ENCODE measurements at places on chromosomes 12 and 14. TPM values are rescaled to one million over a fixed set of nuclear protein-coding genes. Genes with fewer than 3 reads are reported as not detected.

DNA sequence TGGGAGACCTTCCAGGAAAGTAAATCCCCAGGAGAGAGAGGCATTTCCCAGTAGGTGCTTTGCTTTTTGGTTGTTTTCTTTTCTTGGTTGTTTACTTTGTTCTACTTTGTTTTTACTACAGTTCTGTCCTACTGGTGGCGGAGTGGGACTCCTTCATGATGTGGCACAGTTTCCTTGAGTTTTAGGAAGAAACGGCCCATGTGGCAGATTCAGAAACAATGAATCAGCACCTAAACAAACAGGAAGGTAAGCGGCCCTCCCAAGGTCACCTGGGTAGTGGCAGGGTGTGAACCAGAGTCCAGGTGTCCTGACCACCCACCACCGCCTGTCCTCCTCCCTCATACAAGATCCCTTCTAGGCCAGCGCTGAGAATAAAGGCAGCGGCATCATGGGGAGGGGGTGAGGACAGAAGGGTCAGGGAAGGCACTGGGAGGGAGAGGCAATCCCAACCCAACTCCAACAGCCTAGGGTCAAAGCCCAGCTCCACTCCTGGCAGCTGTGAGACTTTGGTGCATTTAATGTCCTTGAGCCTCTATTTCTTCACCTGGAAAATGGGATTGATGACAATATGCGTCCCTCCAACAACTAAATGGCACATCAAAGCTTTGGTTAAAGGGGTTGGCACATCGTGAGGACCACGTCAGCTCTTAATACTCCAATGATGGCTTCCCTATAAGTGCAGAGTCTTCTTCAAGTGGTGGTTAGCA is 111.5 kb upstream of the BCL2L14 start:
- H3K27me3 ChIP-seq = peaks cover 5% of the 10 kb centered on the region
- peaks cover 23% of the 10 kb centered on the region for H3K4me1 ChIP-seq
- H3K36me3 ChIP-seq = no peaks in the 10 kb centered on the region
- no peak for DNase-seq

DNA sequence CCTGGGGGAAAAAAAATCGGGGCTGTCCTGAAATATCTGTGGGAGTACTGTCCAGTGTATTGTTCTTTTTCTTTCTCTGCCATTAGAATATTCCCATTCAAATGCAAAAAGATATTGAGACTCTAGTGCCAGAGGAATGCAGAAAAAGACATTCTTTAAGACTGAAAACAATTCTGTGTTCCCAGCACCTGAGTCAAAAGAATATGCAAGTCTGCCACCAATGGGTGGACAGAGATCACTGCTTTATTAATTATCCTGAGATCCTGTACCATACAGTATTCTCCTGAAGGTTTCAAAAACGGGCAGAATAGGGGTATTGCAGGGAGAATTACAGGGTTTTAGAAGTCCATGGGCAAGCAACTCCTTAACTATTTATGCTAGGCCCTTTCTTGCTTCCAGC is 361.8 kb downstream of the C12orf50 start:
- DNase-seq = no peak
- no peak overlapping the region for H3K4me3 ChIP-seq
- H3K27ac ChIP-seq = no peak overlapping the region
- H3K36me3 ChIP-seq = no peaks in the 10 kb centered on the region
- H3K27me3 ChIP-seq = no peaks in the 10 kb centered on the region

TAS2R8 gene
- not detected for total RNA-seq

- peaks cover 13% of the 10 kb centered on the region for H3K4me1 ChIP-seq
- no peak overlapping the region for H3K4me3 ChIP-seq
- no peak overlapping the region for H3K27ac ChIP-seq
Measured at GRCh38 chr14:99451234-99451633, 29.4 kb downstream of the SETD3 start.

BEGAIN gene
- 6.5 TPM for total RNA-seq

- DNase-seq = no peak
- no peak overlapping the region for H3K27ac ChIP-seq
- H3K36me3 ChIP-seq = peaks cover 8% of the 10 kb centered on the region
- H3K27me3 ChIP-seq = no peaks in the 10 kb centered on the region
- peaks cover 6% of the 10 kb centered on the region for H3K4me1 ChIP-seq
- H3K4me3 ChIP-seq = no peak overlapping the region
Measured at GRCh38 chr12:78037707-78038106, 207.0 kb downstream of the NAV3 start.

- H3K4me1 ChIP-seq = peaks cover 74% of the 10 kb centered on the region
- DNase-seq = no peak
- H3K36me3 ChIP-seq = no peaks in the 10 kb centered on the region
- H3K27ac ChIP-seq = peak overlapping the region; percentile 94
- no peaks in the 10 kb centered on the region for H3K27me3 ChIP-seq
Measured at GRCh38 chr14:70897464-70897863, 9.8 kb upstream of the PCNX1 start.

GRCh38 chr12:71432936-71433335 is 6.7 kb upstream of the LGR5 start:
- peaks cover 2% of the 10 kb centered on the region for H3K36me3 ChIP-seq
- no peaks in the 10 kb centered on the region for H3K27me3 ChIP-seq
- DNase-seq = no peak
- peaks cover 6% of the 10 kb centered on the region for H3K4me1 ChIP-seq
- H3K4me3 ChIP-seq = no peak overlapping the region

DNA sequence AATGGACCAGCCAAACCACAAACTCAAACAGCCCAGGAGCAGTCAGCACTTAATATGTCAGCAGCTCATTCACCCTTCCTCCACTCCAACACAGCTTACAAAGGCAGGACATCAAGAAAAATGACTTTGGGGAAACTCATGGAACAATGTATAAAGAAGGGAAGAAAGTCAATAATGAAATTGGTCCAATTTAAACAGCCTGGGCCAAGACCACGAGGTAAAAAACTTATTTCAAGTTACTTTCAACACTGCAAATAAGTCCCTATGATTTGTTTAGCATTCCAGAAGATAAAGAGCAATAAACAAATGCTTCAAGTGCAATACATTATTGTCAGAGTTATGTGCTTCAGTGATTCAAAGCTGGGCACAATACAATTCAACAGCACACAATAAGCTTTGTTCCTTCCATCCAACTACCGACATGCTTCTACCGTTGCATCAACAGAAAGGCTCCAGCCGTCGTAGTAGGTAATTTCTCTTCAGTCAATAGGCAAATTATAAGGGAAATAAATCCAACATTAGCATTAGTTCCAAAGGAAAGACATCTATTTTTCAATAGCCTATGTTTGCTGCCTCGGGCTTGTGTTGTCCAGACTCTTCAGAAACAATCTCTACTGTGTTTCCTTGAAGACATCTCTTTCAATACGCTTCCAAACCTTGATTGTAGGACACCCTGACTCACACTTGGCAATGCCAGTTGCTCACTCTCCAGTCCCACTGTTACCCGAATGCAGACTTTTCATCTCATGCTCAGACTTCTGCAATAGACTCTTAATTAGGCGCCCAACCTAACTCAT is 225.7 kb downstream of the NUAK1 start:
- H3K36me3 ChIP-seq = no peaks in the 10 kb centered on the region
- peaks cover 13% of the 10 kb centered on the region for H3K4me1 ChIP-seq
- H3K4me3 ChIP-seq = no peak overlapping the region

GALNT16 gene
- total RNA-seq = 34.4 TPM

DNA sequence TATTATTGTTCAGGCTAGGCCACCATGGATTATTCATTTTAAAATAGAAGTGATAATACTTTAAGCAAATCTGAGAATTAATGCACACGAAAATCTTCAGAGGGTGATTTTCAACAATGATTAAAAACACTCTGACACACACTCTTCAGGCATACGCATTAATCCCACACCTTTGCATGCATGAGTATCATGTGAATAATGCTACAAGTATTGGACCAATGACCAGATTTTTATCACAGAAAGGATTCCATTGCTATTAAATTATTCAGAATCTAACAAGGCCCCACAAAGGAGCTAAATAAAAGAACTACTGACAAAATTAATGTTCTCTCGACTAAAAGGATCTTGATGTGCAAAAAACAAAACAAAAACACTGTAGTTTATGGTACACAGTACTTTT is 11.1 kb downstream of the EPS8 start:
- H3K27me3 ChIP-seq = no peaks in the 10 kb centered on the region
- no peak for DNase-seq

- H3K36me3 ChIP-seq = no peaks in the 10 kb centered on the region
- DNase-seq = no peak
- no peak overlapping the region for H3K27ac ChIP-seq
Measured at GRCh38 chr12:29152223-29152868, 3.3 kb downstream of the FAR2 start.

DNA sequence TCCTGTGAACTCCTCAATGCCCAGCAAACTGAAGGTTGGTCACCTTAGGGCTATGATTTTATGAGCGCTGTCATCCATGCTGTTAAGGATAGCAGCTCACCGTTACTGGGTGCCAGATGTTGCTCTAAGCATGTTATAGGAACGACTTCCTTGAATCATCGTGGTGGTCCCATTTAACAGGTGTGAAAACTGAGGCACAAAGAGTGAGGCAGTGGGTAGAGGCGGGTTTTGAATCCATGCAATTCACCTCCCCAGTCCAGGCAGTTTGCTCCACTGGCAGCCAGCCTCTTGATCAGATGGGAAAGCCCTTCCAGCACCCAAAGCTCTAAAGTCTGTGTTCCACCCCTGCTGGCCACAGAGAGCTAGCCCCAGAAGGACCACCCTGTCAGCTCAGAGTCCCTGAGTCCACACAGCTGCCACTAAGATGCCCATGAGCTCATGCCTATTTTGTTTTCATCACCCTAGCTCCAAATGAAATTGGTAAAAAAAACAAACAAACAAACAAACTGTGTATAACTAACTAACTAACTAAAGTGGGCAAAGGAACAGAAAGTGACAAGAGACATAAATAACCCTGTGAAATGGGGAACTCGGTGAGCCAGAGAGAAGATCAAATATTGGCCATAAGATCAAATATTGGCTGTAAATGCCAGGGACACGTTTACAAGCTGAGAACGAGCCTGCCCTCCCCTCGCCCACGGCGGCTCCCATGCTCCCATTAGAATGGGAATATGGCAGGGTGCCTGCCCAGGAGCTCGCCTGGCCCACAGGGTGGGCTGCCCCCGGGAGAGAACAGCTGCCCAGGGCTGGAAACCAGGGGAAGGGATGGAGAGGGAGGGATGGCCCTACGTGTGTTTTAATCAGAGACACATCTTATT is 72.3 kb upstream of the RFLNA start:
- H3K27me3 ChIP-seq = peaks cover 5% of the 10 kb centered on the region
- DNase-seq = no peak
- H3K4me3 ChIP-seq = no peak overlapping the region
- peaks cover 4% of the 10 kb centered on the region for H3K36me3 ChIP-seq
- no peak overlapping the region for H3K27ac ChIP-seq

GRCh38 chr14:85634205-85634604 is 104.3 kb downstream of the FLRT2 start:
- H3K4me3 ChIP-seq = no peak overlapping the region
- no peaks in the 10 kb centered on the region for H3K27me3 ChIP-seq
- peaks cover 10% of the 10 kb centered on the region for H3K4me1 ChIP-seq
- no peaks in the 10 kb centered on the region for H3K36me3 ChIP-seq

GRCh38 chr12:14327711-14328110 is 37.8 kb upstream of the ATF7IP start:
- no peaks in the 10 kb centered on the region for H3K27me3 ChIP-seq
- peak overlapping the region; percentile 66 for H3K27ac ChIP-seq
- H3K36me3 ChIP-seq = no peaks in the 10 kb centered on the region
- no peak for DNase-seq
- peaks cover 10% of the 10 kb centered on the region for H3K4me1 ChIP-seq

GRCh38 chr12:112350593-112351592 is 31.3 kb downstream of the HECTD4 start:
- peak overlapping the region; percentile 68 for H3K27ac ChIP-seq
- H3K27me3 ChIP-seq = no peaks in the 10 kb centered on the region
- no peak overlapping the region for H3K4me3 ChIP-seq

- H3K4me1 ChIP-seq = no peaks in the 10 kb centered on the region
- H3K27me3 ChIP-seq = no peaks in the 10 kb centered on the region
- H3K36me3 ChIP-seq = peaks cover 44% of the 10 kb centered on the region
- no peak overlapping the region for H3K4me3 ChIP-seq
- no peak for DNase-seq
Measured at GRCh38 chr14:56632195-56632594, 52.6 kb downstream of the TMEM260 start.

DNA sequence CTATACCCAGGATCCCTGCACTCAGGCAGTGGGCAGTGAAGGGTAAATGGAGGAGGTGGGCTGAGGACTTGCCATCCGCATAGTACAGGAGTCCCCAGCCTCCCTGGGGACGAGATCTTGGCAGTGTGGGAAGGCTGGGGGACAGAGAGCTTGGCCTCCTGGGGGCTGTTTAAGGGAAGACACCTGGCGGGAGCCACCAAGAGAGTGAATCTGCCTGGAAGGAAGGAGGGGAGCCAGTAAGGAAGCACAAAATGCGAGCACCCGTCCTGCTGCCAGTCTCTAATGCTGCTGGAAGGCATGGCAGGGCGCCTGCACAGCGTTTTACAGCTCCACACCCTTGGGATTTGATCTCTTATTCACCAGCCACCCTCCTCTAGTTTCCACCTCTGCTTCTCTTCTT is 7.4 kb upstream of the KRT2 start:
- no peaks in the 10 kb centered on the region for H3K36me3 ChIP-seq
- peaks cover 78% of the 10 kb centered on the region for H3K27me3 ChIP-seq
- H3K4me1 ChIP-seq = no peaks in the 10 kb centered on the region
- no peak overlapping the region for H3K4me3 ChIP-seq
- H3K27ac ChIP-seq = no peak overlapping the region

GRCh38 chr12:66103016-66103913 is 27.3 kb downstream of the LLPH start:
- no peak for DNase-seq
- H3K27me3 ChIP-seq = no peaks in the 10 kb centered on the region
- H3K36me3 ChIP-seq = peaks cover 3% of the 10 kb centered on the region
- H3K4me3 ChIP-seq = no peak overlapping the region

DNA sequence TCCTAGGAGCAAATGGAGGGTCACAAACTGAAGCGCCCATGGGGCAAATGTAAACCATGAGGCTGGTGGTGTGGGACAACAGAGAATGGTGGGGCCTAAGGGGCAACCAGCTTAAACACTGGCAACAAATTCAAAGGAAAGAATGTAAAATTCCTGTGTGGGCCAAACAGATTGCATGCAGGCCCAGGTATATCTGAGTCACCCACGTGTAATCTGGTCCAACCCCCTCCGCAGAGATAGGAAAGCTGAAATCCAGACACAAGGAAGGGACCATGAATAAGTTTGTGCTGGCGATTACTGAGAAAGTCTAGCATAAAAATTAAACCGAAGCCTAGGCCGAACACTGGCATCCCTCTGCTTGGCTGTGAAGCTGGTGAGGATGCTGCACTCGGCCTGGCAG is 71.6 kb downstream of the ITPK1 start:
- H3K27me3 ChIP-seq = no peaks in the 10 kb centered on the region
- no peak overlapping the region for H3K4me3 ChIP-seq
- DNase-seq = no peak

DNA sequence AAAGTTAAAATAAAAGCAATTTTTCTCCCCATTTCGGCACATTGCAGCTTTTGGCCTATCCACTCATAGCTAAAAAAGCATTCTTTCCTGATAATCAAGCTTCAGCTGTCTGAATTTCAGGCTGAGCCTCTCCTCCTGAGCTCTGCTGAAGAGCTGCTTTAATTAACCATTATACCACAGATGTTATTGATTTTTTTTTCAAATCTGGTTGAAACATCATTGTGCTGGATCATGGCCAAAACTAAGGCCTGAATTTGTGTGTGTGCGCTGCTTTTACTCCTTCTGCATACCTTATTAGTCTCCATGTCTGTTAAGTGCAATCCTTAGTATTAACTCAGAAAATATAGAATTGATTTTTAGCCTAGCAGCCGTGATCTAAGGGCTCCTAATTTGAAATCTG is 52.3 kb downstream of the MBIP start:
- H3K4me3 ChIP-seq = no peak overlapping the region
- H3K36me3 ChIP-seq = no peaks in the 10 kb centered on the region
- peaks cover 52% of the 10 kb centered on the region for H3K27me3 ChIP-seq
- H3K27ac ChIP-seq = no peak overlapping the region

SIX1 gene
- total RNA-seq = 92.0 TPM

All from chondrocyte (in vitro differentiated cells).